SHP77 (cell line): ENCODE measurements at places on chromosomes 4 and X.

- DNase-seq = no peak
Observed at GRCh38 chr4:114040319-114041116, 61.1 kb upstream of the ARSJ start.

- DNase-seq = no peak
Observed at GRCh38 chr4:94534401-94535312, 82.9 kb downstream of the PDLIM5 start.

DNA sequence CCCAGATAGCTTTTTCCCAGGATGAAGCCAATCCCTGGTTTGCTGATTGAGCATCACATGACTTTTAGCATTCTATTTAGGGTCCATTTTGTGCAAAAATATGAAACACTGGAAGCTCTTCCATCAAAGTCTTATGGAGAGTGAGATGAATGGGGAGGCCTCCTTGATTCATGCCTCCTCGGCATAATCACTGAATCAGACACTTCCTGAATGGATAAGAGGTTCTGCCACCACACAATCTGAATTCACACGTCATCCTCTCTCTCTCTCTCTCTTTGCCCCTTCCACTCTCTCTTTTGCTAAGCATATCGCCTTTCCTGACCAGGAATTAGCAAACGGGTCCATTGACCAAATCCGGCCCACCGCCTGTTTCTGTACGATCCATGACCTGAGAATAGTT lies 68.7 kb downstream of the CRMP1 start:
- DNase-seq = no peak

- DNase-seq = no peak
Observed at GRCh38 chr4:89100853-89101252, 10.5 kb upstream of the TIGD2 start.

DNA sequence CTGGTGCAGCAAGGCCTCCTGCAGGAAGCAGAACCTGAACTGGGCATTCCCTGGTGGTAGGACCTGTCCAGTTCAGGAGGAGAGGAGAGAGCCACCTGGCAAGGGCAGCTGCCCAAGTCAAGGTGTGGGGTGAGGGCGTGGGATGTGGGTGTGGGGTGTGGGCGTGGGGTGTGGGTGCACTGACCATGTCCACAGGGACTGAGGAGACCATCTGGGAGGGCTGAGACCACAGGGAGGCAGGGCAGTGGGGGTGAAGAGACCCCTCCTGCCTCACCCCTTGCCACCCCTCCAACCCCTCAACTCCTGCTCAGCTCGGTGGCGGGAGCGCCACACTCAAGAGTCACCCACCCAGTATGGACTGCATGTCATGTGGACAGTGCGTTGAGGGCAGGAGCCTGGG lies 117.9 kb downstream of the CPZ start:
- DNase-seq = no peak

DNA sequence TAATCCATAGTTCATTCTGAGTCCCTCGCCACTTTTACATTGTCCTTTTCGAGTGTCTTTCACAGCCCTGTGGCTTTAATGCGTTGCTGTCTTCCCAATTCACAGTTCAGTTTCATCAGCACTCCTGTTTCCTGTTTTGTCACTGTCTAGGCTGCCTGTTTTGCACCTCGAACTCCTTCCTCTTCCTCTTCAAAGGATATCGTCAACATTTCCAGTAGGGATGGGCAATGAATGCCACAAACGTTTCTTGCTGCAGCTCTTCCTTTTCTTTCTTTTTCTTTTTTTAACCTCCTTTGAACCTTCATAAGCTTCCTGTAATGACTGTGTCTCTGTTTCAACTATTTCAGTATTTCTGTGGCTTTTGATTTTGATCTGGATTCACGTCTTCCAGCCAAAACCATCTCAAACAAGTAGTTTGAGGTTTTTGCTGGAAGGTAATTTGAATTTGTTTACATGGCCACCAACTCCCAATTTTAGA lies 105.4 kb downstream of the ANXA3 start:
- no peak for DNase-seq

DNA sequence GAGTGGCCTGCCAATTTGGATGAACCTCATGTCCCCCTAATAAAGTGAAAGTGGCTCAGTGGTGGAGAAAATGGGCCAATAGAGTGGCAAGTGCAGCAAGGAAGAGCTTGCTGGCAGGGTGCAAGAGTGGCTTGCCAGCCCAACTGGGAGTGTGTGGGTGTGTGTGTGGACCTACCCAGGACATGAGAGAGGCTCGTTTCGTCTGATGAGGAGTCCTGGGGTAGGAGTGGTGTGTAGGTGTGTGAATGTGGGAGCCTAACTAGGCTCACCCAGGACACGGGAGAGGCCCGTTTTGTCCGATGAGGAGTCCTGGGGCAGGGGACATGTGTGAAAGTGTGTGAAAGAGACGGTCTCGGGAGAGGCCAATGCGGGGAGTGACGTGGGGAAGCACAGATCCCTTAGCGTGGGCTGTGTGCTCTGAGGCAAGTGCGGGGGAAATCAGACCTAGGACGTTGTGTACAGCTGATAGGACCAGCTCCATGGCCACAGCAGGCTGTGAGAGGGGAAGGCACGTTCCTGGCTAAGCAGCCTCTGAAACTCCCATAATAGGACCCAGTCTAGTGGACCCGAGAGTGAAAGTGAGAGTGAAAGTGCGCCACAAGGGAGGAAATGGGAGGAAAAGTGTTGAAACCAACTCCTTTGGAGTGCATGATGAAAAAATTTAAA lies 5.3 kb downstream of the GAGE10 start:
- no peak for DNase-seq

DNA sequence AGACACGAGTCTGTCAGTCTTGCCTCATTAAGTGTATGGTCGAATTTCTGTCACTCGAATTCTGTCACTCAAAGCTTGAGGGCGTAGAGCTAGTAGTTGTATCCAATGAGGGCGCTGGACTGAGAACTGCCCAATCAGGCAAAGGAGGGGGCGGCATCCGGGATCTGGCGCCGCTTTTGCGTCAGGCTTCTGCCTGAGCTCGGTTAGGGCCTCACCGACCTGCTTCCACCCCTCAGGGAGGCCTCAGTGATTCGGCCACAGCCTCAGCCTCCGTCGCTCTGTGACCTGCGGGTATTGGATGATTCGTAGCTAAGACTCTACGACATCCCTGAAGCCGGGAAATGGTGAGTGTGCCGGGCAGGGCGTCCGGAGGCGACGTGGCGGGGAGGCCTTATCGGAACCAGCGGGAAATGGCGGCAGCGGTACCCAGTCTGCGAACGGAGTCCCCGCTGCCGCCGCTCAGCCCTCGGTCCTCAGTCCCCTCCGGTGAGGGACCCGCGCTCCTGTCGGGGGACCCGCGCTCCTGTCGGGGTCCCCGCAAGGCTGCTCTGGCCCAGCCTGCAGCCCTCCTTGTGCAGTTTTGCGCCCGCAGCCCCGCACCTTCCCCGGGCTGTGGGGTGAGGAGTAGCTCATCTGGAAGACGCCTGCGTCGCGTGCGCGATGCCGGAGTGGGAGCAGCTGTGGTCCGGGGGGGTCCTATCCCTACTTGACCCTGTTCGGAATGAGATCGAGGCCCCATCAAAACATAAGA lies 88.3 kb downstream of the ZNF718 start:
- no peak for DNase-seq

GRCh38 chr4:99762728-99763127 lies 53.9 kb upstream of the DAPP1 start:
- DNase-seq = no peak

DNA sequence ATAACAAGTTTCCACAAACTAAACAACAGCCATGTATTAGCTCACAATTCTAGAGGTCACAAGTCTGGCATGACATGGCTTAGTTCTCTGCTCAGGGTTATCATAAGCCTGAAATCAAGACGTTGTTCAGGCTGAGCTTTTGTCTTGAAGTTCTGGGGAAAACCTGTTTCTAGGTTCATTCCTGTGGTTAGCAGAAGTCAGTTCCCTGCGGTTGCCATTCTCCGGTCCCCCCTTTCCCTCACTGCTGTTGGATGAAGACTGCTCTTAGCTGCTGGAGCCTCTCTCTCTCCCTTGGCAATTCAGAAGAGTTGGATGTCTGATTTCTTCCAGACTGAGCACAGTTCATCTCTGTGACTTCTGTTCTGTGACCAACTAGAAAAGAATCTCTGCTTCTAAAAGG lies 962.6 kb downstream of the PCDH7 start:
- no peak for DNase-seq

DNA sequence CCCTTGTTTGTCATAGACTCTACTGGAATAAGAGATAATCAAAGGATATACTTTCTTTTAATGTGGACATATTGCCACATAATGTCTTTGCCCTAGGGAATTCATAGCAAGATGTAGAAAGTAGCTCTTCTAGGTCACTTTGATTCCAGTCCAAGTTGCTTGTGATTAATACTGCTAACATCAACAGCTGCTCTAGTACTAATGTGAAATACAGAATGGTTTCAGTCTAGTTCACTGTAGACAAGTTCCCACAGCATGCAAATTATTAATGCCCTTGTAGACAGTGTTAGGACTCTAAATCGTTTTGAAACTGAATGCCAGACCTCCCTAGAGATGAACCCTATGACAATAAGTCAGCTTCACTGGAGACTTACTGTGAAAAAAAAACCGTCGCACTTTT lies 494.6 kb upstream of the ATOH1 start:
- no peak for DNase-seq

GRCh38 chr4:124070688-124071484 lies 641.6 kb downstream of the ANKRD50 start:
- no peak for DNase-seq

DNA sequence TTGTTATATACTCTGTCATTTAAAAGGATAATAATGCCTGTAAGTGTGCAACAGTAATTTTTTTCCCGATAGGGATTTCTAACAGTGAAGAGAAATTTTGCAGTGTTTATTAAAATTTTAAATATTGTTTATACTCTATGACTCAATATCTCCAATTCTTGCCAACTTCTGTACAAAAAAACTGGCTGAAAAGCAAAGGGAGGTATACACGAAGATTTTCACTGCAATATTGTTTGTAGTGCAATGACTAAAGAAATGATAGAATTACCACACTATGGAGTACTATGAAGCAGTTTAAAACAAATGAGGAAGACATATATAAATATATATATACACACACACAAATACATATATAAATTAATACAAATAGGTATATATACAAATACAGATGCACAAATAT lies 187.9 kb upstream of the IL15 start:
- DNase-seq = no peak

- no peak for DNase-seq
Observed at GRCh38 chr4:4800646-4801408, 58.6 kb upstream of the MSX1 start.

- no peak for DNase-seq
Observed at GRCh38 chr4:86220121-86220520, 139.7 kb downstream of the MAPK10 start.

- no peak for DNase-seq
Observed at GRCh38 chr4:173651651-173652282, 121.7 kb upstream of the HAND2 start.

DNA sequence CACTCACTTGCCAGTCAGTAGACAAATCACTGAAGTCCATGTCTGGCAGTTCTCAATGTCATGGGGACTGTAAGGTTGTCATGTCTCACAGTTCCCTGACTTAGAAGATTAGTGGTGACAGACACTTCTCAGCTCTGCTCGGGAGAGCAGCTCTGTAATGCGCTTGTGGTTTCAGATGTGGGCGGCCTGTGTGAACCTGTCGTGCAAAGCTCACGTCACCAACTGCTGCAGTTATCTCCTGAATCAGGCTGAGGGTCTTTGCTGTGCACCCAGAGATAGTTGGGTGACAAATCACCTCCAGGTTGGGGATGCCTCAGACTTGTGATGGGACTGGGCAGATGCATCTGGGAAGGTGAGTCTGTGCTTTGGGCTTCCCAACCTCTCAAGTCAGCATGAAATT lies at the start of gene IL9R:
Gene IL9R, plus strand, starts transcription at position 261 of the 400 bp plus-strand sequence. Its CDS starts 64 bp downstream, at position 325.
- DNase-seq = no peak

DNA sequence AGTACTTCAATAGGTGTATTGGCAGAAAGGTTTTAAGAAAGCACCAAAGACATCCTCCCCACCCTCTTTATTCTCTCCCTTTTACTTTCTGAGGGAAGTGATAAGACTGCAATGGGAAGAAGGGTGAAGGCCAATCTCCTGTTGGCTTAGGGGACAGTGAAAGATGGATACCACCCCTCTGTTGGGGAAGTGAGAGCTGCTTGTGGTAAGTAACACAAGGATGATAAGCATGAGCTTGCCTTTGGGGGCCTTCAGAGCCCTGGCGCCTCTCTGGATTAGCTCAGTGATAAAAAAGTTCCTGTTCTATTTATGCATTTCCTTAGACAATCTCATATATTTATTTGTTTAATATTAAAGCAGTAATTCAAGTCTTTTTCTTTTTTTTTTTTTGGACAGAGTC lies 5.2 kb upstream of the KLF8 start:
- DNase-seq = no peak

DNA sequence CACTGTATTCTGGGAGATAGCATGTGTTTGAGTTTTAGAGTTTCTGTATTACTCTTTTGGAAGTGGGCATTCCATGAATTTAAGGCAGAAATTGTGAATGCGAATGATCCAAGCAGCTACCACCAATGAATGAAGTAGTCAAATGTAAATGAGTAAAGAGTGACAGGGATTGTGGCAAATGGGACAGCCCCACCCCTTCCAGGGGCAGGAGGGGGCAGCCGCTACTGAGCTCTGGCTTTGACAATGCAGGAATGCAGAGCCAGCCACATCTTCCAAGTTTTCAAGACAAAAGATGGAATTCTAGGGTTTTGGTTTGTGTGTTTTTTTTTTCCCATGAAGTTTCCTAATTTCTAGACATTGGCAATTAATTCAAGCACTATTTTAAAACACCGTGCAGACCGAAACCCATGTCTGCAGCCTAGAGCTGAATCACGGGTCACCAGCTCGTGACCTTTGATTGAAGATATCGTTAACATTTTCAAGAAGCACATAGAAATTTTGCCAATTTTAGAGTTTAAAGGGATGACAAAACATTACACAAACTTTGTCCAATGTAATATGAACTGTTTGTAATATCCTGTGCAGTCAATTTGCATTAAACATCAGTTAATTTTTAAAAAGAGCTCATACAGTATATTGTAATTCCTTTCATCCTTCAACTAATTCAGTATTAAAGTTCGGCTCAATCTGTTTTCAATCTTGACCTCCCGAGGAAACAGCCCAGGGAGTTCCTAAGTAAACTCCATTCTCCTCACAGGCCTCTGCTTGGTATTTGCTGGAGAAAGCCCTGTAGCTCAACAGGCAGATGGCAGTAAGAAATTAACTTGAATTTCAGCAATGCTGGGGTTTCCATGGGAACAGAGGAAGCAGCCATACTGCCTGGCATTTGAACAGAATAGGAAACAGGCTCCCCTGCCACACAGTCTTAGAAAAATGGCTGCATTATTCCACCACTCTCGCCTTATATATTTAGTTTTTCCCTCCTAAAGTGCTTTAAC lies 83.4 kb downstream of the UCHL1 start:
- DNase-seq = no peak

DNA sequence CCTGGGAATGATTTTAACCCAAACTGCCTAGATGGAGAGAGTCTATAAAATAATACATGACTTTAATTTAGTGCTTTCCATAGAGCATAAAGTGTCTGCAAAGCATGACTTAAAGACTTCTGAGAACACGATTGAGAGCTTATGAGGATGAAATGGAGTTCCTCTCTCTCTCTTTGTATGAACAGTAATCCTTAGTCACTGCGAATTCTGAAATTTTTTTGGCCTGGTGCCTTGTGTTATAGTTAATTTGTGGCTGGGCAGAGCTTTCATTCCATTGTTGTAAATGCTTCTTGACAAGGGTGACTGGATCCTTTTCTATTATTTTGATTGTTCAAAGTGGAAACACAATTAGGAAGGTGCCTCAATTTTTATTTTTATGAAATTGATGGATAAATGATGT lies 179.5 kb downstream of the CEP135 start:
- DNase-seq = no peak
